ENCODE measurements at places on chromosomes 13 and 19. TPM values are rescaled to one million over a fixed set of nuclear protein-coding genes. Genes with fewer than 3 reads are reported as not detected.

GRCh38 chr13:111119966-111120365 is 4.9 kb downstream of the ARHGEF7 start:
- DNase-seq: no peak
- peaks cover 2% of the 10 kb centered on the region for H3K4me1 ChIP-seq
- H3K36me3 ChIP-seq: no peaks in the 10 kb centered on the region

- no peaks in the 10 kb centered on the region for H3K27me3 ChIP-seq
- H3K4me1 ChIP-seq: peaks cover 3% of the 10 kb centered on the region
- peak overlapping the region; percentile 98 for H3K4me3 ChIP-seq
- H3K36me3 ChIP-seq: peaks cover 8% of the 10 kb centered on the region
- DNase-seq: peak; percentile 81
These were observed 1.0 kb downstream of the HMGB1 start for GRCh38 chr13:30464496-30465342.

- no peaks in the 10 kb centered on the region for H3K36me3 ChIP-seq
- no peak overlapping the region for H3K27ac ChIP-seq
- H3K4me3 ChIP-seq: no peak overlapping the region
- no peaks in the 10 kb centered on the region for H3K4me1 ChIP-seq
These were observed 7.8 kb upstream of the SYCN start for GRCh38 chr19:39211731-39212374.

DNA sequence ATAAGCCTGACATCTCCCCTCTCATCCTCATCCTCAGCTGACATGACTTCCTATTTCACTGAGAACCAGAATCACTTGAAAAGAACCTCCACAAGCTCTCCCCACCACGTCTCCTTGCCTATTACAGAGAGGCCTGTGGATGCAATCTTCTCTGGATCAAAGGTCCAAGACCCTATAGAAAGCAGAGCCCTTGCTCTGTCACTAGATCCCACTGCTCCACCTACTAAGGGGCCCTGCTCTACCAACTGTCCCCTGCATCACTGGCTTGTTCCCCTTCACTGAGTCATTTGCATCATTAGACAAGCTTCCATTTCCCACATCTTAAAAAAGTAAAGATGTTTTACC is 40.8 kb downstream of the RCBTB2 start:
- H3K27ac ChIP-seq: peak overlapping the region; percentile 54
- H3K27me3 ChIP-seq: no peaks in the 10 kb centered on the region
- DNase-seq: no peak
- peaks cover 4% of the 10 kb centered on the region for H3K4me1 ChIP-seq
- H3K36me3 ChIP-seq: no peaks in the 10 kb centered on the region

The HMGB1 gene
- polyA plus RNA-seq: 132 TPM

The ADPRHL1 gene
- polyA plus RNA-seq: 0.67 TPM

The ZNF154 gene
- polyA plus RNA-seq: 0.32 TPM

GRCh38 chr19:28334419-28334818 is 878.5 kb downstream of the UQCRFS1 start:
- H3K27me3 ChIP-seq: no peaks in the 10 kb centered on the region
- no peaks in the 10 kb centered on the region for H3K4me1 ChIP-seq
- no peaks in the 10 kb centered on the region for H3K36me3 ChIP-seq
- DNase-seq: no peak
- H3K4me3 ChIP-seq: no peak overlapping the region

The COL4A2 gene
- polyA plus RNA-seq: 8.0 TPM

GRCh38 chr19:5914946-5915781 is 1.1 kb downstream of the CAPS start:
- no peak overlapping the region for H3K27ac ChIP-seq
- peaks cover 44% of the 10 kb centered on the region for H3K36me3 ChIP-seq
- H3K27me3 ChIP-seq: no peaks in the 10 kb centered on the region
- DNase-seq: no peak
- H3K4me3 ChIP-seq: no peak overlapping the region
- H3K4me1 ChIP-seq: peaks cover 12% of the 10 kb centered on the region

The RFPL4A gene
- 0.82 TPM for polyA plus RNA-seq

GRCh38 chr13:93118081-93118615 is 108.5 kb upstream of the GPC6 start:
- no peak for DNase-seq
- H3K27me3 ChIP-seq: no peaks in the 10 kb centered on the region
- H3K4me1 ChIP-seq: no peaks in the 10 kb centered on the region
- H3K36me3 ChIP-seq: no peaks in the 10 kb centered on the region
- H3K27ac ChIP-seq: no peak overlapping the region

The NAPSA gene
- 0.50 TPM for polyA plus RNA-seq

DNA sequence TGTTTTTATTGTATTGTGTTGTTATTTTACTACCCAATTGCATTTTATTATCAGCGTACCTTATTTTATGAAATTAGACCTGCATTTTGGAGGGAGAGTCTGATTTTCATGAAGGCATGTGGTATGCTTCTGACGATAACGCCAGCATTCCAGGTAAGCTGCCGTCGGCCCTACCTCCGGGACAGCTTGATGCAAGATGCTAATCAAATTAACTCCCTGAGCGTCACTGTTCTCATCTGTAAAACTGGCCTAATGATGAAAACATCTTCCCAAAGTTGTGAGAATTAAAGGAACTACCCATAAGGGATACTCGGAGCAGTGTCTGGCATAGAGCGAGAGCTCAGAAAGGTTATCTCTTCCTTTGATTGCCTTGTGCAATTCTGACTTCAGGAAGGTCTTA is 12.9 kb upstream of the LAIR2 start:
- H3K4me1 ChIP-seq: no peaks in the 10 kb centered on the region
- H3K36me3 ChIP-seq: no peaks in the 10 kb centered on the region
- DNase-seq: no peak
- H3K27me3 ChIP-seq: no peaks in the 10 kb centered on the region
- no peak overlapping the region for H3K4me3 ChIP-seq

The RFXAP gene
- polyA plus RNA-seq: 1.3 TPM

DNA sequence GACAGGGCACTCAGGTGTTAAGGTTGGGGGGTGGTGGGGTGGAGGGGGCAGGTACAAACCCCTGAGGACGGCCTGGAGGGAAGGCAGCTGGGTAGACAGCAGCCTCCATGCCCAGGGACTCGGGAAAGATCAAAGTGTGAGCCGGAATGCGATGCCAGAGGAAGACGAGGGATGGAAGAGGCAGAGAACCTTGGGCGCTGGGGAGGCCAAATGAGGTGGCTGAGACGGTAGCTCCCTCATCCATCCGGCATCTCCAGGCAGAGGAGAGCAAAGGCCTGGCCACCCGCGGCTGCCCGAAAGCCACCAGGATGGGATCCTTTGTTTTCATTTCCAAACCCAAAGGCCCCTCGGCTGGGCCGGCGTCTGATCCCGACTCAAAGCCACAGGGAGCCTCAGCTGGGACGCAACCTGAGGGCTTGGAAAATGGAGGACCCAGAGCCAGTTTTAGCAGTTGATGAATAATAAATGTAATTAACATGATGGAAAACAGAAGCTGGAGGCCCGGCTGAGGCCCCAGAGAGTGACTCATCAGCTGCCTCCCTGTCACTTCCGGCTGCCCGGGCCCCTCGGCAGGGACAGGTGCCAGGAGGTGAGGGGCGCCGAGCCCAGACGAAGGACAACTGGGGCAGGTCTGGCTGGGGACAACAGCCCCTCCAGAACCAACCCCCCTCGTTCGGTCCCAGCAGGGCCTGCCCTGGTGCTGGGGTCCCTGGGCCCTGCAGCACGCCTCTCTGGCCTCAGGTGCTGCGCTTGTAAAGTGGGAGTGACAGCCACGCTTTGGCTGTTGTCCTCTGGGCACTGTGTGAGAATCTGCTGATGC is 61.6 kb downstream of the CEBPG start:
- no peak for DNase-seq
- no peaks in the 10 kb centered on the region for H3K27me3 ChIP-seq
- no peaks in the 10 kb centered on the region for H3K36me3 ChIP-seq
- H3K27ac ChIP-seq: no peak overlapping the region
- H3K4me3 ChIP-seq: no peak overlapping the region
- peaks cover 3% of the 10 kb centered on the region for H3K4me1 ChIP-seq

- no peaks in the 10 kb centered on the region for H3K36me3 ChIP-seq
- H3K27me3 ChIP-seq: no peaks in the 10 kb centered on the region
- no peak for DNase-seq
- H3K4me1 ChIP-seq: no peaks in the 10 kb centered on the region
- H3K4me3 ChIP-seq: no peak overlapping the region
These were observed 55.0 kb upstream of the EEF1AKMT1 start for GRCh38 chr13:20828539-20829364.

GRCh38 chr13:95641291-95642027 is 3.0 kb downstream of the DZIP1 start:
- no peak overlapping the region for H3K27ac ChIP-seq
- H3K36me3 ChIP-seq: no peaks in the 10 kb centered on the region
- peaks cover 23% of the 10 kb centered on the region for H3K4me1 ChIP-seq

DNA sequence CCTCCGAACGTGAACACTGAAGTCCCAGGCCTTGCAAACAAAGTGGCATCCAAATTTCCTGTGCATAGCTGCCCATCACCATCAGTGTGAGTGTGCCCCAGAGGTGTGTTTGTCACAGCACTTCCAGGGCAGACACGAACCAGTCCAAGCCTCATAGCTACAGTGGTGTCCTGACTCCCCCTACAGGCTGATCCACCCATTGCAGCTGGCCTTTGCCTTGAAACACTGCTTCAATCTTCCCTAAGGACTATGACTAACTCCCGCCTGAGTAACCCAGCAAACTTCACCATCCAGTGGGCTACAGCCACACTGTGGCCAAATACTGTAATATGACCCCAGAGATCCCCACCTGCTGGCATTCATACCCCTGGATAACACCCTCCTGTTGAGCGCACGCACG is 3.9 kb downstream of the ZNF266 start:
- H3K27me3 ChIP-seq: no peaks in the 10 kb centered on the region
- peaks cover 28% of the 10 kb centered on the region for H3K36me3 ChIP-seq
- H3K4me1 ChIP-seq: peaks cover 8% of the 10 kb centered on the region
- no peak overlapping the region for H3K27ac ChIP-seq

- no peak for DNase-seq
- H3K4me3 ChIP-seq: no peak overlapping the region
- no peaks in the 10 kb centered on the region for H3K4me1 ChIP-seq
- H3K27me3 ChIP-seq: no peaks in the 10 kb centered on the region
These were observed 55.9 kb downstream of the ZNF431 start for GRCh38 chr19:21197590-21198295.

The LENG9 gene
- polyA plus RNA-seq: 2.6 TPM

DNA sequence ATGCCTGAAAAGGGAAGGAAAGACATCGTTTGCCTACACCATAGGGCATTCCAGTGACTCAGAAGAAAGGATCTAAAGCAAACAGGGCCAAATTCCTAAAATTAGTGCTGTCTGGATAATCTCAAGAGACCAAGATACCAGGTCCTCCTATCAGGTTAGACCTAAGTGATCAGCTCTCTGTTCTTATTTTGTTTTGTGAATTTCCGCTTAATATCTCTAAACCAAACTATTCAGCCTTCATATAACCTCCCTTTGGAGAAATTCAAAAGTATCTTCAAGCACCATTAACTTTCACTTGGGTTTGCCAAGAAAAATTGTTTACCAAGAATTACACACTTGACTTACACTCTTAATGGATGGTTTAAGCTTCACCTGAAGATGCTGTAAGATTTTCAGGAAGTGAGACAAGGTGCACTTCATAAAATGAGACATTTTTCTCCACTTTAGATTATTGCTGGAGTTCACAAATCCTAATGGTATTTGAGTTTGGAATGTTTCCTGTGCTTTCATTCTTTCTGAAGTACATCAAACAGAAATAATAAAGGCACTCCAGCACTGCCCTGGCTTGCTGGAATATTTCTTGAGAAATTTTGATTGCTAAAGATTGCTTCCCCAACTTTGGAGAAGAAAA is 376.1 kb downstream of the LMO7 start:
- H3K27me3 ChIP-seq: no peaks in the 10 kb centered on the region
- no peaks in the 10 kb centered on the region for H3K36me3 ChIP-seq
- H3K4me3 ChIP-seq: no peak overlapping the region
- H3K27ac ChIP-seq: no peak overlapping the region
- H3K4me1 ChIP-seq: no peaks in the 10 kb centered on the region

GRCh38 chr19:16117594-16118033 is 5.9 kb downstream of the RAB8A start:
- peaks cover 49% of the 10 kb centered on the region for H3K4me1 ChIP-seq
- no peak overlapping the region for H3K4me3 ChIP-seq
- H3K27ac ChIP-seq: no peak overlapping the region
- H3K36me3 ChIP-seq: peaks cover 9% of the 10 kb centered on the region

DNA sequence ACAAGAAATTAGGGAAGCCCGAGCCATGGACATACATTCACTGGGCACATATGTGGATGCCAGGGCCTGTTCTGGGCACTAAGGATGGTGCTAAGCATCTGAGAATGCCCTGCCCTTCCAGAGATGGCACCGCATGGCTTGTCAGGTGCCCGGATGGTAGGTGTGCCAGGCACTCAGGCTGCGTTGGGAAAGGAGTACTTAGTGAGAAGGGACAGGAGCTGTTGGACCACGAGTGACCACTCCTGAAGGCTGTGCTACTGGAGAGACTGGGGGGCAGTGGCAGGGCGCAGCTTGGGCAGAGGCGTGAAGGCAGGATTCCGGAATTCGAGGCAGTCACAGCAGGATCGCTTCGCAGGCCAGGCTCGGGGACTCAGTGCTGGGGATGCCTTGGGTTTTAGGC is 38.0 kb upstream of the EHD2 start:
- H3K27me3 ChIP-seq: no peaks in the 10 kb centered on the region
- H3K36me3 ChIP-seq: peaks cover 7% of the 10 kb centered on the region
- no peaks in the 10 kb centered on the region for H3K4me1 ChIP-seq
- H3K4me3 ChIP-seq: no peak overlapping the region

- no peaks in the 10 kb centered on the region for H3K36me3 ChIP-seq
- H3K27ac ChIP-seq: no peak overlapping the region
- H3K27me3 ChIP-seq: no peaks in the 10 kb centered on the region
- no peaks in the 10 kb centered on the region for H3K4me1 ChIP-seq
- no peak overlapping the region for H3K4me3 ChIP-seq
- DNase-seq: no peak
These were observed 78.8 kb downstream of the RYR1 start for GRCh38 chr19:38512277-38512676.

DNA sequence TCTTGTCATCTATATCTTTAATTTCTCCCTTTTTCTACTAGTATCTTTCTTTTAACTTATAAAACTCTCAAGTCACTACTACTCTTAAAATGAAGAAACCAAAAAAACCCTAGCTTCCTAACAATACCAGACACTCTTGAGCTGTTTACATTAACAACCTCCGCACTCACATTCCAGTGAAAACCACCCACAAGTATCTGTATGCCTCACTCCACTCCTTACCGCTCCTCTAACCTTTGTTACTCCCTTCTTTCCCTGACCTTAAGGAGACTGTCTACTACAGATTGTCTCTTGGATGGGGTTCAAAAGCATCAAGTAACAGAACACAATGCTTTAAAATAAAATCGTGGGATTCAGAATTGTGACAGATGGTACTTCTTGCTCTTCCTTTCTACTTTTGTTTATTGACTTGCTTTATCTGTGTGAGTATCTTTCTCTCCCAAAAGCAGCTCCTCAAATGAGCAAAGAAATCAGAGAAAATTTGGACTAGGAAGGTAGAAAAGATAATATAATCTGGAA is 110.0 kb upstream of the FBXL3 start:
- DNase-seq: no peak
- no peak overlapping the region for H3K4me3 ChIP-seq
- H3K27me3 ChIP-seq: no peaks in the 10 kb centered on the region
- H3K36me3 ChIP-seq: peaks cover 12% of the 10 kb centered on the region
- H3K4me1 ChIP-seq: no peaks in the 10 kb centered on the region

The APOE gene
- 5,263 TPM for polyA plus RNA-seq

- H3K27me3 ChIP-seq: no peaks in the 10 kb centered on the region
- no peak for DNase-seq
- no peaks in the 10 kb centered on the region for H3K4me1 ChIP-seq
- no peak overlapping the region for H3K4me3 ChIP-seq
- H3K36me3 ChIP-seq: peaks cover 2% of the 10 kb centered on the region
- H3K27ac ChIP-seq: no peak overlapping the region
These were observed 77.8 kb downstream of the TUBGCP3 start for GRCh38 chr13:112510002-112510780.
